ENCODE measurements at places on chromosomes 4 and X.

GRCh38 chrX:44042751-44043150 lies 69.6 kb upstream of the NDP start:
- no peak for DNase-seq

- no peak for DNase-seq
Measured at GRCh38 chr4:37465845-37466244, 220.3 kb downstream of the RELL1 start.

GRCh38 chr4:13544606-13545393 lies 492 bp upstream of the NKX3-2 start:
- DNase-seq = peak; percentile 87

- DNase-seq = no peak
Measured at GRCh38 chr4:96120206-96120605, 280.3 kb downstream of the PDHA2 start.

DNA sequence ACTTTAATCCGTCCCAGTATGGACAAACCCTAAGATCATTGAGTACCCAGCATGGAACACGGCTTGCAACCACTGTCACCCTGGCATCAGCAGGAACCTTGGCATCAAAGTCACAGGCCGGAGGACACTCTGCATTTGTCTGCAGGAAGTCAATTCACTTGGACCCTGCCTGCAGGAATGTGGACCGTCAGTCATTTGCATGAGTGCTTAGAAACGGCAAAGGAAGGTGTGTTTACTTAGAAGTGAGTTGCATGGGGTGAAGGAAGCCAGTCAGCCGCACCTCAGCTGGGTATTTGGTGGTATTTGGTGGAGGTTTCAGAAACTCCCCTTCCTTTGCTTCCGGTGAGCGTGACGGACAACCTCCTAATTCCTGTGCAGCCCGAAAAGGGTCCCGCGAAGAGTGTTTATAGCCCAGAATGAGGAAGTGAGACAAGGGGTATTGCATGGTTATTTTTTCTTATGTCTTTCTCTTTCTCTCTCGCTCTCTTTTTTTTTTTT lies 15.5 kb downstream of the P2RY8 start:
- no peak for DNase-seq

All from RPMI7951 (cell line).